ENCODE measurements at places on chromosomes 6 and 20.

DNA sequence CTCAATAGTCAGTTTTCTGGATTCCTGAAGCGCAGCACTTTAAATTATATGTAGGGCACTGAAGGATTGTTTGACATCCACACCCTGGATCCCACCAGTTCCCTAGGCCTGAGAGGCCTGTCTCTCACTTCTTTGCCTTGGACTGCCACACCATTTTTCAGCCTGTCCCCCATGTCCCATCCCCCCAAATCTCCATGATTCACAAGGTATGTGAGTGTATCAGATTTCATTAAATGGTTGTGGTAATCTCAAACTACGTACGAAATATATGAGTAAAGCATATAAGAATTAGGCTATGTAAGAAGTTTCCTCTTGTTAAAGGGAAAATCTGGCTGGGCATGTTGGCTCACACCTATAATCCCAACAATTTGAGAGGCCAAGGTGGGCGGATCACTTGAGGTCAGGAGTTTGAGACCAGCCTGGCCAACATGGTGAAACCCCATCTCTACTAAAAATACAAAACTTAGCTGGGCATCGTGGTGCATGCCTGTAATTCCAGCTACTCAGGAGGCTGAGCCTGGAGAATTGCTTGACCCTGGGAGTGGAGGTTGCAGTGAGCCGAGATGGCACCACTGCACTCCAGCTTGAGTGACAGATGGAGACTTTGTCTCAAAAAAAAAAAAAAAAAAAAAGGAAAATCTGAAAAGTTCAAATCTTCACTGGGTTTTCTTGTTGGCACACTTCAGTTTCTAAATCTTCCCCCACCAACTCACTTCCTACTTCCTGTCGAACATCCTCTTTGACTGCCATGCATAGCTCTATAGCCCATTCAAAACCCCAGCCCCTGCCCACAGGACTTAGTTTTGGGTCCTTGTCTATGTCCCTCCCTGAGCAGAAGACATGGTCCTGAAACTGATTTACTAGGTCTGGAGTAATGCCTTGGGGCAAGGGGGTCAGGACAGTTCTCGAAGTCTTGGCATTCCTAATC is 97.3 kb upstream of the SHLD1 start:
- no peak for DNase-seq

GRCh38 chr6:33935439-33936080 is 131.8 kb upstream of the MLN start:
- no peak for DNase-seq

DNA sequence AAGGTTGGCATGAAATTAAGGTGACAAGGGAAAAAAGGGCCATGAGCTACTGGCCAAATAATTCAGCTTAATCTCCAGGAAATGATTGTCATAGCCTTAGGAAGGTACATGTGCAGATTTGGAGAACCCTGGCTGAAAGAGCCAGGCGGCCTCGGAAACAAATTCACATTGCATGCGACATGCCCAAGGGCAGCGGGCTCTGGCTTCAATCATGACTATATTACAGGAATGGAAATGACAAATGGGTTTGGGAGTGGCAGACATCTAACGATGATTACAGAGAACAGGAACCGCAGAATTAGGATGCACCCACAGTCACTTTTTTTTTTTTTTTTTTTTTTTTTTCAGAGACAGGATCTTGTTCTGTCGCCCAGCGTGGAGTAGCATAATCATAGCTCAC is 112.4 kb upstream of the SALL4 start:
- DNase-seq = no peak

DNA sequence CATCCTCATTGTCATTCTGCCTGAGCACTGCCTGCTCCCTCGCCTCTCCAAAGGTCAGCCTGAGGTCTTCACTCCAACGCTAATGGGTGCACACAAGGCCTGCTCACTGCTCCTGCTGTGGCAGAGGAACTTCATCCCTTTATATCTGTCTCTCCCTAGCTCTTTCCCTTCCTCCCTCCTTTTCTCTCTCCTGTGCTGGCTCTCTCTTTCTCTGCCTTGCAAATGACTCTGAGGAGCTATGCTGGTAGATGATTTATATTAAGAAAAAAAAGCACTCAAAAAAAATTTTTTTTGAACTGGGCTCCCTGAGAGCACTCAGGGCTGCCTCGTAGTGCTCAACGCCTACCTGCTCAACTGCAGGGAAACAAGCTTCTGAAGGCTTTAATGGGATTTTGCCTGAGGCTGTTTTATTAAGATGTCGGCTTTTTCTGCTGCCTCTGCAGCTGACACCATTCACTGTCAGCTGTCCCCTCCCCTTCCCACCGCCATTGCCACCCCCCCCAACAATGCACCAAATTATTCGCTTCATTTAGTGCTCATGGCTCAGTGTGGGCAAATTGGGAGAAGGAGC is 137.7 kb upstream of the DEFB112 start:
- no peak for DNase-seq

- DNase-seq = no peak
These were observed 20.6 kb upstream of the NKX2-2 start for GRCh38 chr20:21534453-21534852.

DNA sequence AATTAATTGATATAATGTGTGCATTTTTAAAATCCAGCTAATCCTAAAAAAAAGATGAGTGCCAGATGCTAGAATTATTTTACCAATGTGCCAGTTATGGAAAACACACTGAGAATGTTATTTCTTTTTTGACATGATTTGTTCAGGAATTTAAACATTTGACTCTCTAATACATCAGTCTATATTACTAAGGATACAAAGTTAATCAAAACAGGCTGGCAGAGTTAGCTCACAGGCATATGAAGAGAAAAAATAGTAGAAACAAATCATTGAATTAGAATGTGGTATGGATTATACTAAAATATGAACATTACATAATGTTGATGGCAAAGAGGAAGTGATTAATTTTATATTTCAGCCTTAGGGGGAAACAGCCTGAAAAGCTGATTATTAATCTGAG is 368.3 kb upstream of the GJE1 start:
- no peak for DNase-seq

DNA sequence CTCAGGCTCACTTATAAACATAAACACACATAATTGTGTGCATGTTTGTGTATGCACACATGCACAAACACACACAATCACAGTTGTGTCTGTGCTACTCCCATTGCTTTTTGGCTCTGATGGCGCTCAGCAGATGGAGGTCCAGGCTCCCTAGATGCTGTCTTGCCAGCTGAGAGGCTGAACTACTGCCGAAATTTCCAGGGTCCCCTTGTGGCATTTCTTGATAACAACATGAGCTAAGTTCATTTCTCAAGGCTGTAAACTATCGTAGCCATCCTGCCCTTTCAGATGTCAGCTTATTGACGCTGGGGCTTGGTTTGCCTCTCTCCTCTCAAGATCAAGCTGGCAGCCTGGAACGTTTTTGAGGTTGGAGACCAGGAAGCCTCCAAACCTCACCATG is 313.9 kb upstream of the RNF24 start:
- DNase-seq = no peak

- no peak for DNase-seq
These were observed 145.3 kb downstream of the KHDC1L start for GRCh38 chr6:73079978-73080377.

DNA sequence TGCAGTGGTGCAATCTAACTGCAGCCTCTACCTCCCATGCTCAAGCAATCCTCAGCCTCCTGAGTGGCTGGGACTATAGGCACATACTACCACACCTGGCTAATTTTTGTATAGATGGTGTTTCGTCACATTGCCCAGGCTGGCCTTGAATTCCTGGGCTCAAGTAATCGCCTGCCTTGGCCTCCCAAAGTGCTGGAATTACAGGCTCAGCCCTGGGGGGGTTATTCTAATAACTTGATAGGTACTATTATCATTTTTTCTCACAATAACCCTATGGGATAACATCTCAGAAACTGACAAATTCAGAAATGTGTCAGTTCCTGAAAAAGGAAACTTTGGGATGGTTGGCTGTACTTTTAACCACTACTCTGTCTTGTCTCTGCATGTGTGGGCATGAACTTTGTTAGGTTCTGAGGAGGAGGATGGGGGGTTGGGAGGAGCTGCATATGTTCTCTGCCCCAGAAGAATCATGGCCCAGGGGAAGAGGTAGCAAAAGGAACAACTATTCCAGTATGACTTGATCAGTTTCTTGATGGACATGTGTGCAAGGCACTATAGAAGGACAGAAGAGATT is 169.9 kb downstream of the CARMIL1 start:
- no peak for DNase-seq

- no peak for DNase-seq
These were observed 110.8 kb downstream of the KHDRBS2 start for GRCh38 chr6:62175195-62175594.

DNA sequence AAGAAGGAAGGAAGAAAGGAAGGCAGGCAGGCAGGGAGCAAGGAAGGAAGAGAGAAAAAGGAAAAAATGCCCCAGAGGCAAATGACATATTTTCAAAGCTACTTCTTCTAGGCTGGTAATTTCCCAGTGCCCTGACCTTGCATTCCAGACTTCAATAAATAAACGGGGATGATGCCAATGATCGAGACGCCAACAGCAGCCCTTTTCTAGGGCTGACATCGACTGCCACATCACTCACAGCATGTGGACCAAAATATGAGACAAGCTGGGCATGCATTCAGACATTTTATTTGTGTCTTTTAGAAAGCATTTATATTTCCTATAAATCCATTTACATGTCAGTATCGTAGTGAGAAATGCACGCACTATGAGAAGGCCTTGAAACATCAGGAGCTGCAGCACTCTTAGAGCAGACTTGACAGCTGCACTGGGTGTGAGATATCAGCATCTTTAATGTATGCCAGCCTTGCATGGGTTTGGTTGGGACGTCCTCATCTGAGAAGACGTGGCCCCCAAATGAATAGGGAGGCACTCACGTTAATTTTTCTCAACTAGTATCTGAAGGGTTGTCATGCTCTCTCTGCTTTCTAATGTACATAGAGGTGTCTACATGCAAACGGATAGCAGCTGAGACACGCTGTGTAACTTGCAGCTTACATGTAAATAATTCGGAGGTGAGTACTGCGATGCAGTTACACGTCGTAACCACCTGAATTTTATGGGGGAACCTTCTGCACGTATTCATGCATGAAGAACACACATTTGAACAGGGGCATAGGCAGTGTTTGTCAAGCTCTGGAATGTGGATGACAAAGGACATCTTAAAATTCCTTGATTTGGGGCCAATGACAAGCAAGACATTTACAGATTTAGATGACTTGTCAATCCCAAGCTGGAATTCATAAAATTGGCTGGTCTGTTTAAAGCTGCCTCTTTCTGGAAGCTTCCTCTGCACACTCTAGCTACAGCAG is 149.1 kb upstream of the AGPAT4 start:
- no peak for DNase-seq

- DNase-seq = peak; percentile 24
These were observed 43.3 kb upstream of the MRPS10 start for GRCh38 chr6:42260972-42261371.

Measured in stimulated activated CD4-positive, alpha-beta T cell treated with anti-CD3 and anti-CD28 coated beads, TNF-alpha, amount 100 ng/mL, for 48 hours (primary cell).